ENCODE measurements at places on chromosomes 3 and 15.

DNA sequence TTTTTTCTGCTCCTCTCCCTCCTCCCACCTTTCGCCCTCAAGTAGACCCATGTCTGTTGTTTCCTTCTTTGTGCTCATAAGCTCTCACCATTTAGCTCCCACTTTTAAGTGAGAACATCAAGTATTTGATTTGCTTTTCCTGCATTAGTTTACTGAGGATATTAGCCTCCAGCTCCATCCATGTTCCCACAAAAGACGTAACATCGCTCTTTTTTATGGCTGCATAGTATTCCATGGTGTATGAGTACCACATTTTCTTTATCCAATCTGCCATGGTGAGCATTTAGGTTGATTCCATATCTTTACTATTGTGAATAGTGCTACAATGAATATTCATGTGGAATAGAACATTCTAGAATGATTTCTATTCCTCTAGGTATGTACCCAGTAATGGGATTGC lies 178.6 kb downstream of the RYR3 start:
- no peak for DNase-seq

GRCh38 chr15:31357148-31357547 lies 30.5 kb downstream of the KLF13 start:
- DNase-seq, result no peak

GRCh38 chr15:73375755-73376305 lies 7.1 kb upstream of the HCN4 start:
- no peak for DNase-seq

DNA sequence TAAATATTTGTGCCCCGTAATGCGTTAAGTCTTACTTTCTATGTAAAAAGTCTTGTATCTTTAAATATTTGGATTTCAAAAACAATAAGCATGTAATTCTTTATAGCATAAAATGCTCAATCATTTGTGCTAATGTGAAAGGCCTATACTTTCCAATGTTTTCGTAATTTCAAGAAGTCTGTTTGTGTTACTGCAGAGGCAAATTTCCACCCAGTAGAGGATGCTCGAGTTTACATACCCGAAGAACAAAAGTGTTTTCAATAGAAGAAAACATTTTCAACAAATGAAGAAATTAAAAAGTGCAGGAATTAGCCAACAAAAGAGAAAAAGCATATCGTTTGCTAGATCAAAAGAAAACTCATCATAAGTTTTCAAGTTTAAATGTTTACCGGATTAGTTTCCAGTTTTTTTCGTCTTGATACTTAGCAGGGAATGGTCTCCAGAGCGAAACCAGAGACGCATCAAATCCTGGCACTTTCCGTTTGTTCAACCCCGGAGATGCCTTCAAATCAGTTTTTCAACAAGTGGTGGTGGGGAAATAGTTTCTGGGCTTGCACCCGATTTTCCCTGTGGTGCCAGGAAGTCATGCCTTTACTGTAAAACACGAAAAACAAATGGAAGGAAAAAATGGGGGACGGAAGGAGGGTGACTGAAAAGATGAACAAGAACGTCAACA lies 1.0 kb downstream of the CGGBP1 start:
- DNase-seq, result no peak

GRCh38 chr3:194486540-194487288 lies at the start of gene ATP13A3:
ATP13A3 (minus strand) TSS chr3:194487002; CDS start chr3:194462190, 24,812 bp downstream.
- DNase-seq, result peak; percentile 98

DNA sequence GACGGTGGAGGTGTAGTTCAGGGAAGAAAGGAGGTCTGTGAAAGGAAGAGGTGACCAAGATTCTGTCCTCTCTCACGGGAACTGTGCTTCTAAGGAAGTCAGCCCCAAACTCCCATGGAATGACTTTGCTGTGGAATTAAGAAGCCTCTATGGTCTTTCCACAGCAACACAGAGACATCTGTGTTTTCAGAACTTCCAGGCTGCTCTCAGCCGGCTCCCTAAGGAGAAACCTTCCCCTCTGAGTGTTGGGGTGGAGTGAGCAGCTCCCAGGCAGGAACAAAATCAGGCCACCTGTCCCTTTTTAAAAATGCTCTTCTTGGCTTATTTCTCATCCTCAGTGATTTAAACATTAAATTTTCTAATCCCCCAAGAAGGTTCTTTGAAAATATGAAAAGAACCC lies 53.3 kb upstream of the SNRK start:
- no peak for DNase-seq

- DNase-seq, result no peak
Observed at GRCh38 chr3:182005219-182005618, 293.5 kb downstream of the SOX2 start.

- DNase-seq, result no peak
Observed at GRCh38 chr3:33032938-33033337, 64.0 kb downstream of the GLB1 start.

GRCh38 chr15:37100109-37100965 lies at the start of gene MEIS2:
MEIS2 (minus strand) TSS chr15:37100549; CDS start chr15:37099466, 1,083 bp downstream.
- DNase-seq, result peak; percentile 85

DNA sequence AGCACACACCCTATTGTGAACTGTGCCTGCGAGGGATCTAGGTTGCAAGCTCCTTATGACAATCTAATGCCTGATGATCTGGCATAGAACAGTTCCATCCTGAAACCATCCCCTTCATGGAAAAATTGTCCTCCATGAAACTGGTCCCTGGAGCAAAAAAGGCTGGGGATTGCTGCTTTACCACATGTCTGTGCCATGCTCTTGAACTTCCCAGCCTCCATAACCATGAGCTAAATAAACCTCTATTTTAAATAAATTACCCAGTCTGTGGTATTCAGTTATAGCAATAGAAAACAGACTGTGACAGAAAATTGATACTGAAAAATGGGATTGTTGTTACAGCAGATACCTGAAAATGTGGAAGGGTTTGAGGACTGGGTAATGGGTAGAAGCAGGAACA lies 162.7 kb downstream of the RAB11A start:
- DNase-seq, result no peak

DNA sequence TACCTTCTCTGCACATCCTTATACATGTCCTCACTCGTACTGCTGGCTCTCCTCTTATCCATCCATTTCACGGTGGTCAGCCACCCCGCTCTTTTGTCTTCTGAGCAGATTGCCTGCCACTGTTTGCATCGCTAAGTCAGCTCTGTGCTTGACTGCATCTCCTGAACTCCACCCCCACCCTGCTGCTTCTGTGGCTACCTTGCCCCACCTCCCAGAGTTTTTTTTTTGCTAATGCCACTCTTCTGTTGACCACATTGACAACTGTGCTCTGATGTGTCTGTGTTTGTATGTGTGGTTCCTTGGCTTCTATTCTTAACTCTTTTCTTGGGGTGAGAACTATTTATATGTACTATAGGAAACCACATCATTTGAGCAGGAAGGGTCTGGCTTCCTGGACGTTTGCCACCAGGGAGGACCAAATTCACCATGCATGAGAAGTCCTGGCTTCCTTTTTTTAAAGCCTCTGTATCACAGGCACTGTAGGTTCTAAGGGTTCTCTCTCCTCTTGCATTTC lies 12.8 kb upstream of the MTMR10 start:
- peak; percentile 75 for DNase-seq

- DNase-seq, result no peak
Observed at GRCh38 chr3:30078736-30079135, 527.7 kb upstream of the TGFBR2 start.

DNA sequence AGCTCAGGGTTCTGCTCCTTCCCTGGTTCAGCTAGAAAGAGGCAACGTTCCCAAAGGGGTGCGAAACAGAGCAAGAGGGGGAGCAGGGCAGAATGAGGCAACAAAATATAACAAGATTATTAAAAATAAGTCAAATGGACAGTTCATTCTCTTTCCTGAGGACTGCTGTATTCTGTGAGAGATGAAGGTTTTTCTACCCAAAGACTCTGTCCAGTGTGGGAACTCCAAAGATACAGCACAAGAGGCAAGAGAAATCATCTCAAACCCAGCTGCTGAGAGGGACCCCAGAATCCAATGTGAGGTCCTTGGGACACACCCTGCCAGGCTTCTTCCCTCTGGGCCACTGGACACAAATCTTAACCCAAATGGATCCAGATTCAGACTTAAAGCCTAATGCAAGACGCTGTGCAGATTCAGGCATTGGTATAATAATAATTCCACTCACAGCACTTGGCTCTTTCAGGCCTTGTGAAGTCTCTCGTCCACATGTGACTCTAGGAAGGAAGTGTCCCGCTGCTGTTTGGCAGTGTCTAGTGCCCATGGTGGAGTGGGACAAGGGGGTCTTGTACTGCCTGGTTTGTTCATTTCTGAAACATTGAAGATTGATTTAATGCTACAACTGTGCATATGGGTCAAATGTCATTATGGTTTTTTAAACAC lies 14.5 kb upstream of the ARHGAP31 start:
- no peak for DNase-seq

DNA sequence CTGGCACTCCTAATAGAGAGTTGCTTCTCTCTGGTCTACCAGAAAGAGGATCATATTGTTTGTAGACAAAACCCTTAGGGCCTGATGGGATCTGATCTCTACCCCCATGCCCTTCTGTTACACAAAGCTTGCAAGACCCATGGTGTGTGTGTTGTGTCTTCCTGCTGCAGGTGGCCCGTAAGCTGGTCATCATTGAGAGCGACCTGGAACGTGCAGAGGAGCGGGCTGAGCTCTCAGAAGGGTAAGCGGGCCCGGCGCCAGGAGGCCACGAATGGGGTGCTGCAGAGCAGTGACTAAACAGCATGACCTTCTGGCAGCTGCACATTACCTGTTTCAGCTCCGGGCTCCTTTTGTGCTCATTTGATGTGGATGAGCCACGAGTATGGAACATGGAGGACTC lies 18.2 kb downstream of the TPM1 start:
- no peak for DNase-seq

- DNase-seq, result no peak
Observed at GRCh38 chr15:94041746-94042145, 189.6 kb upstream of the MCTP2 start.

DNA sequence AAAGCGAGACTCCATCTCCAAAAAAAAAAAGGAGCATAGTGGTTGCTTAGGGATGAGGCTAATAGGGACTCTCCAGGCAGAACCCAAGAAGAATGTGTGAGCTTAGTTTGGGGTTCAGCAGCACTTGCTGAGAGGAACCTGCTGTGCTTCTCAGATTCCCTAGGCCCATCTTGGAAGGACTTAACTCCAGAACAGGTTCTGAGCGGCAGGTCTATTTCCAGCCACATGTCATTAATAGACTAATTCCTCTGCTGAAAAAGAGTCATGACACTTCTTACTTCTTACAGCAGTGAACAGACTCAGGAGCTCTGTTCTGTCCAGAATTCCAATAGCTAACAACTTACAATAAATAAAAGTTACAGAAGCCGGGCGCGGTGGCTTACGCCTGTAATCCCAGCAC lies 22.5 kb downstream of the RHOA start:
- no peak for DNase-seq

DNA sequence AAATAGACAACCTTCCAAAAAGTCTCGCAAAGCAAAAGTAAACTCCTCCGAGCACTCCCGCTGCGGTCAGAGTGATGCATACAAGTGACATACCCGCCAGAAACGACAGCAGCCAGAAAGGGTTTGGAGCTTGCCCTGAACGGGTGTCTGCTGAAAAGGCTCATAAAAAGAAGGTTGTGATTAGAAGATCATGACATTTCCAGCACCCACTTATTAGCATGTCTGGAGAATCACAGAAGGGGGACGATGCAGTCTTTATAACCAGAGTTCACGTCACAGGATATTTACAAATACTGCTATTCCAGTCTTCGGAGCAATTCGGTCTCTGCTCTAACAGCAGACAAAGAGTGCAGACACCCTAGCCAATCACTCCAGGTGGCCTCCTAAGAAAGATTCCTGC lies 59.1 kb upstream of the FRMD4B start:
- DNase-seq, result no peak

GRCh38 chr3:45119824-45120358 lies 26.3 kb downstream of the CDCP1 start:
- no peak for DNase-seq

- DNase-seq, result no peak
Observed at GRCh38 chr15:64792282-64792681, 16.9 kb upstream of the RBPMS2 start.

GRCh38 chr3:83048556-83048955 lies 1287.1 kb upstream of the GBE1 start:
- no peak for DNase-seq

- DNase-seq, result no peak
Observed at GRCh38 chr3:72009851-72010443, 225.0 kb upstream of the PROK2 start.

- DNase-seq, result peak; percentile 25
Observed at GRCh38 chr15:27059610-27060202, 88.7 kb downstream of the GABRG3 start.

DNA sequence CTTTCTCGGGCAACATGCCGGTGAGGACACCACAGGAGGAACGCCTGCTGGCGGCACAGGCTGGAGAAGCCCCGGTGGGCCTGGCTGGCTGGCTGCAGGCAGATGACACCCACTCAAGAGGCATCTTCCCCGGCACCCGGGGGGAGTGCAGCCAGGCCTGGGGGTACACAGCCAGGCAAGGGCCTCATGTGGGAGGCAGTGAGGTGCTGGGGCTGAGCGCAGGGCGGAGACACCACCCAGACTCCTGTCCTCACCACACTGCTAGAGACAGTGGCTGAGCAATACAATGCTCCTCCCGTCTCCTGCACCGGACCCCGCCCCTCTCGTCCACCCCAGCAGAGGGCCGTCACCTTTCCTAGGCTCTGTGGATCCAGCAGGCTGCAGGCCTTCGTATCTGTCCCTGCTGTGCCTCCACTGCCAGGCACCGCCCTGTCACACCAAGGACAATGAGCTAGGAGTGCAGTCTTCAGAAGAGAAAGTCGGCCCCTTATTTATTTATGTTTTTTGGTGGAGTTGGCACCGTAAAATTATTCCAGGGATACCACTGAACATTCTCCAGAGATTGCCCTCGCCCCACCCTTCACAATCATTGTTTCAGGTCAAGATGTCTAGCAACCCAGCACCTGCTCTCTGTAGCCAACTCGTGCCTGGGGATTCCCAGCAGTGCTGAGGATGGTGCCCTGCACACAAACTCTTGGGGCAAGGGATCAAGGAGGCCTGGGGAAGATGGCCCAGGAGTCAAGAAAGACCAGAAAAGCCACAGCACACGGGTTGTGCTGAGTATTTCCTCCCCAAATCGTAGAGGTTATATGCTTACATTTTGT lies 129.1 kb downstream of the ATP10A start:
- DNase-seq, result no peak

DNA sequence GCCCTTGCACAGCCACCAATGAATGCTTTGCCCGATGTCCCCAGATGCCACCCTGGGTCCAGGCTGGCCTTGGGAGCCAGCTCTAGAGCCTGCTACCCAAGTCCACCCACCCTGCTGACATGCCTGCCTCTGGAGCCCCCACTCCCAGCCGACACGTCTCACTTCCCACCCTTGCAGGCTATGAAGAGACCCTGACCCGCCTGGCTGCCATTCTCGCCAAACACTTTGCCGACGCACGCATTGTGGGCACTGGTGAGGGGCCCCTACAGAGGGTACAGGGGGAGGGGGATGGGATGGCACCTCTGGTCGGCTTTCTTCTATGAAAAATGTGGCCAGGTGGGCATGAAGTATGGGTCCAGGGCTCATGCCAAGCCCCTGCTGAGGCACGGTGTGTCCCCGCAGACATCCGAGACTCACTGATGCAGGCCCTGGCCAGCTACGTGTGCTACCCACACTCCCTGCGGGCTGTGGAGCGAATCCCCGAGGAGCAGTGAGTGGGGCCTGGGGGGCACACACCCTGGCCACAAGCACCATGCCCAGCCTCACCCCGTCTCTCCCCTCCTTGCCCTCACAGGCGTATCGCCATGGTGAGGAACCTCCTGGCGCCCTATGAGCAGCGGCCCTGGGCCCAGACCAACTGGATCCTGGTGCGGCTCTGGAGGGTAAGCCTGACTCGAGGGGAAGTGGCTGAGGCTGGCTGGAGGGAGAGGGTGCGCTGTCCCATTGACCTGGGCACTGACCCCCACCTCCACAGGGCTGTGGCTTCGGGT lies 6.0 kb downstream of the AMIGO3 start:
- no peak for DNase-seq

- DNase-seq, result no peak
Observed at GRCh38 chr15:57278439-57278838, 97.9 kb upstream of the CGNL1 start.

Measured in GM20000 (cell line).